ENCODE measurements at places on chromosomes 5 and 9.

GRCh38 chr5:41503310-41503709 lies 7.1 kb downstream of the PLCXD3 start:
- DNase-seq = no peak

- DNase-seq = no peak
These were observed 267.3 kb downstream of the COX7C start for GRCh38 chr5:86885011-86885410.

GRCh38 chr9:81292056-81292805 lies 397.1 kb downstream of the TLE1 start:
- no peak for DNase-seq

- no peak for DNase-seq
These were observed 8.4 kb downstream of the RPS14 start for GRCh38 chr5:150440948-150441812.

DNA sequence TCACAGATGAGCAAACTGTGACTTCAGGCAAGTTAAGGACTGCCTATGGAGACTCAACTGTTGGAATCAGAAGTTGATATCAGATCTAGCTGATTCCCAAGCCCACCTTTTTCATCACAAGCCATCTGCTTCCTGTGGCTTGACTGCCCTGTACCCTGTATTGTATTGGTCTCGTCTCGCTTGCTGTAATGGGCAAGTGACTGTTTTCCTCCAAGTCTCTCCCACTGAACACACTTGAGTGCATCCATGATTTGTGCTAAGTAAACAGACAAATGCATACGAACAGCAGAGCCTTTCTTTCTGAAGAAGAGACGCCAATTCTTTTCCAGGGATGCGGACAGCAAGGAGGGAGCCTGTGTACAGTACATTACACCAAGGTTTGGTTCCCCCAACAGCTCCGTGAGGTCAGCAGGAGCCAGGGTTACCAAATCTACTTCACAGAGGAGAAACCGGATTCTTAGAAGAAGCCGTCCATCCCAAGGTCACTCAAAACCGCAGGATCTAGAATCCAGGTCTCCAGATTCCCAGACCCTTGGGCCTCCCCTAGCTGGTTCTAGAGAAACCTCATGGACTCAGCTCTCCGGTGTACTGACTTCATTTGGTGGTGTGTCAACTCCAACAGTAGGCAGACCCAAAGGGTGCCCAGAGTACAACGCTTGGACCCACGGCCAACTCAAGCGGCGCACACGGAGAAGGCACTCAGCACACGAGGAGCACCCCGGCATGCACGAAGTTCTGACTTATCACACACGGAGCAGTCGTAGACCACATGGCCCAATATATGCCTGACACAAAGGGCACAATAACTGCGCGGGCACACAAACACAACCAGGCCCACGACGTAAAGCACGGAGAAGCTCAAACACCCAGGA lies 1.1 kb downstream of the BAG1 start:
- no peak for DNase-seq

- DNase-seq = no peak
These were observed 181.9 kb downstream of the ZNF462 start for GRCh38 chr9:107044872-107045271.

DNA sequence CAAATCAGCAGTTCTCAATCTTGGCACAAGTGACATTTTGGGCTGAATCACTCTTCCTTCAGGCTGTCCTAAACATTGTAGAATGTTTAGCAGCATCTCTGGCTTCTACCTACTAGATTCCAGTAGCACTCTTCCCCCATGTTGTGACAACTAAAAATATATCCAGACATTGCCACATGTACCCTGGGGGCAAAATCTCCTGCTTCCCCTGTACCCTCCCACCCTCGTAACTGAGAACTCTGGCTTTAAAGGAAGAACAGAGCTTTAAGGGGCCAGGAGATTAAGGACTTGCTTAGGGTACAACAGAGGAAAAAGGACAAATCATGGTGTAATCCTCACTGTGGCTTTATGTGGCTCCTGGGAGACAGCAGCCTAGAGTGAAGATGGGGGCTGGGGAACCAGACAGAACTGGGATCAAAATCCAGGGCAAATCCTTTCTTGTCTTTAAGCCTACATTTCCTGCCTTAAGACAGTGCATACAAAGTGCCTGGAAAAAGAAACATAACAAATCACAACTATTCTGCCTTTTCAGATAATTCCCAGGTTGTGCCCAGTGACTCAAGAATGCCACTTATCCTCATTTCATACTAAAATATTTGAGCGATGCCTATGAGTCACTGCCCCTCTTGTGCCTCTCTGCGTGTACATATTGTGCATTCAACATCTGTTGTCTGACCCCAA lies 109.3 kb downstream of the DAPK1 start:
- no peak for DNase-seq

DNA sequence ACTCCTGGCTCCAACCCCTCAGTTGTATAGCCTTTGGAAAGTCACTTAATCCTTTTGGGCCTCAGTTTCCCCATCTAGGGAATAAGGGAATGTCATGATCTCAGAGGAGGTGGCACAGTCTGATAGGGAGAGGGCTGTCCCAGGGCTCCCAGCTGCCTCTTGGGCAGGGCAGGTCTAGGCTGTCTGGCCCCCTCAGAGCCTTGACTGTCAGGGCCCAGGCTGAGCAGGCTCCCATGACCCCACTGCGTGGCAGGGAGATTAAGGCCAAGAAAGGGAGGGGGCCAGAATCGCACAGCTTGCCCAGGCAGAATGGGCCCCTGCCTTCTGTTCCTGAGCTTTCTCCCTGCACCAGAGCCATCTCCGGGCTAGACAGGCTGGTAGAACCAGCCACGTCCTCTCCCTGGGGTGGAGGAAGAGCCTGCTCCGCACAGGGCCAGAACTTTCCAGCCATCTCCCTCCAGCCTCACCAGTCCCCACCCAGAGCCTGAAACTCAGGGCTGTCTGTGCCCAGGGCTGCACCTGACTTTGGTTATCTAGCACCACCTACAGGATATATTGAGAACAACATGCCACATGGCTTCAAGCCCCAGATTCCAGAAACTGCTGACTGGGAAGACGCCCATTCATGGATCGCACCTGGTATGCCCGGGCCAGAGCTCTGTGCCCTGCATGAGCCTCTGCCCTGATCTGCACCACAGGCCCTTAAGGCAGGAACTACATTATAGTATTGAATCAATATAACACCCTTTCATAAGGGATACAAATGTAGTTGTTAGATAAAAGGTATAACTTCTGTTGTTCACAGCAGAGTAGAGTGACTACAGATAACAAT lies 32.1 kb downstream of the NAIF1 start:
- peak; percentile 40 for DNase-seq

DNA sequence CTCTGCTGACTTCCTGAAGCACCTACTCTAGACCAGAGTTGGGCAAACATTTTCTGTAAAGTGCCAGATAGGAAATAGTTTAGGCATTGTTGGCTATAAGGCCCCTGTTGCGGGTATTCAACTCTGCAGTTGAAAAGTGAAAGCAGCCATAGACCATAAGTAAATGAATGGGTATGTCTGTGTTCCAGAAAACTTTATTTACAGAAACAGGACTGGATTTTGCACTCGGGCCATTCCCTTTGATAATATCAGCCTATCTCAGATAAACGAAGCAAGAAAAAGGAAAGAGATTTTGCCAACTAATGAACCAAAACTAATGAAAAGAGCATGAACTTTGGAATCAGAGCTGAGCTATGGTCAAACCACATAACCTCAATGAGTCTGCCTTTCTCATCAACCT lies 184.4 kb downstream of the SAXO1 start:
- no peak for DNase-seq

- no peak for DNase-seq
These were observed 89.1 kb upstream of the FBXW11 start for GRCh38 chr5:172095368-172096206.

GRCh38 chr9:88988796-88989641 lies 2.2 kb upstream of the S1PR3 start:
- DNase-seq = no peak

- DNase-seq = no peak
These were observed 118.6 kb downstream of the VAV2 start for GRCh38 chr9:133873461-133873891.

GRCh38 chr5:149603210-149603609 lies 21.9 kb downstream of the ARHGEF37 start:
- DNase-seq = no peak

- DNase-seq = no peak
These were observed 2.6 kb upstream of the CCL27 start for GRCh38 chr9:34665067-34665380.

- no peak for DNase-seq
These were observed 7.1 kb downstream of the RAPGEF1 start for GRCh38 chr9:131732636-131733289.

DNA sequence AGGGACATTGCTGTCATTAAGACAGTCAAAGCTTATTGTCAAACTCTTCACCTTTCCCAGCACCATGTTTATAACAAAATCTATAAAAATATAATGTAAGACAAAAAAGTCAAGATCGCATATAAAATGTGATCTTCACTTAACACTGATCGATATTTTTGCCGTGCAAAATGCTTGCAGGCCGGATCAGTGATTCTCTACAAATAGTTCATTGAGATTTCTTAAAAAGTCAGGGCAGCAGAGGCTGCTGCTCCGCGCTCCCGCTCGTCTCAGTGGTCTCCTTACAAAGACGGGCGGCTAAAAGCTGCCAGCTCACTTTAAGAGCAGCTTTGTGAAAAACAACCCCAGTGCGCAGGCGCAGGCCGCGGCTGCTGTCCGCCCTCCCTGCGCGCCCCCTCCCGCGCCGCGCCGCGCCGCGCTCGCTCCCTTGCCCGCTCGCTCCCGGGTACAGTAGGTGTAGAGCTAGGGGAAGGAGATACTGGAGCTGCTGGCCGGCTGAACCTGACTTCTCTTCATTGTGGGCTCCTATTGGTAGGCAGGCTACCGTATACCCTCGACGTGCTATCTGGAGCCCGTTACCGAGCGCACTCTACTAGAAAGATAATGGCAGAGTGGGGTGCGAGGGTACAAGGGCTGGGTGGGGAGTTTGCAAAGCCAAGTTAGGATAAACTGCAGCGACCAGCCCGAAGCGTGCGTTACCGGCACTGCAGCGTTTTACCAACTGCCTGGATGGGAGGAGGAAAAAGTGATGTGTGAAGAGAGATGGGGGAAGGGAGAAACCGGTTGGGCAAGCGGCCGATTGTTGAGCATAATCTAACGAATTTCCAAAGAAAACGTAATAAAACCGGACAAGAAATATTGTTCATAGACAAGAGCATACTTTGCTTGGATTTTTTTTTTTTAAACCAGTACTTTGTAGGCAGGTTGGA lies at the start of gene ARRDC3:
Gene ARRDC3, minus strand, starts transcription at position 291 of the 929 bp plus-strand sequence. Its CDS starts 225 bp downstream, at position 66.
- peak; percentile 89 for DNase-seq

DNA sequence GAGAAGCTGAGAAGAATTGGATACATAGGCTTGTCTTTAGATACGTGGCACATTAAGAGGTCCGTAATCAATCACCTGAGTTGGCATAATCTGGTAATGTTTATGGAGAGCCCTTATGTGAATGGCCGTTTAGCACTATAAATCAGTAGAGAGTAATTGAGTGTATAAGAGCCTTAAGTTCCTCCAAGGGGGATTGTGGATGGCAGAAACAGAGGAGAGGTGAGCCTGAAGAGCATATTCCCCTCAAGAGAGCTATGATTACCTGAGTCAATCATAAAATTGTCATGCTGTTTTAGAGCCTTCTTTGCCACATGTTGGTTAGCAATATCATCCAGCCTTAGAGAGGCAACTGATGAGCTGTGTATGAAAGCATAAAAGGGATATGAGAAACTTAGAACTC lies 58.8 kb downstream of the FOCAD start:
- DNase-seq = no peak

DNA sequence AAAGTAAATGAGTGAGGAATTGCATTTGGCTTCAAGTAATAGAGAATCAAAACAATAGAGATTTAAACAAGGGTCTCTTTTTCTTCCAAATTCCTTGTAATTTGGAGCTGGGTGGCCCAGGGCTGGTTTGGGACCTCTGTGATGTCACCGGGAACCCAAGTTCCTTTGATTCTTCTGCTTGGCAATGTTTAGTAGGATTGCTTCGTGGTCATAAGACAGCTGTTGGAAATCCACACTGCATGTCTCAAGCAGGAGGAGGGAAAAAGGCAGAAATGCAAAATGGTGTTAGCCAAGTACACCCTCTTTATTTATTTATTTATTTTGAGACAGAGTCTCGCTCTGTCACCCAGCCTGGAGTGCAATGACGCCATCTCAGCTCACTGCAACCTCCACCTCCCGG lies 72.6 kb upstream of the IL12B start:
- no peak for DNase-seq

DNA sequence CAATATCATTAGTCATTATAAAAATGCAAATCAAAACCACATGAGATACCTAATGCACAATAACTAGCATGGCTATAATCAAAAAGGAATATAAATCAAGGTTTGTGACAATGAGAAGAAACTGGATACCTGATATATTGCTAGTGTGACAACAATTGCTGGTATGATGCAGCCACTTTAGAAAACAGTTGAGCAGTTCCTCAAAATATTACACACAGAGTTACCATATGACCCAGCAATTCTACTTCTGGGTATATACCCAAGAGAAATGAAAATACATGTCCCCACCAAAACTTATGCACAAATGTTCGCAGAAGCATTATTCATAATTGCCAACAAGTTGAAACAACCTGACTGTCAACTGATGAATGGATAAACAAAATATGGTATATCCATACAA lies 339.7 kb upstream of the POU5F2 start:
- DNase-seq = no peak

DNA sequence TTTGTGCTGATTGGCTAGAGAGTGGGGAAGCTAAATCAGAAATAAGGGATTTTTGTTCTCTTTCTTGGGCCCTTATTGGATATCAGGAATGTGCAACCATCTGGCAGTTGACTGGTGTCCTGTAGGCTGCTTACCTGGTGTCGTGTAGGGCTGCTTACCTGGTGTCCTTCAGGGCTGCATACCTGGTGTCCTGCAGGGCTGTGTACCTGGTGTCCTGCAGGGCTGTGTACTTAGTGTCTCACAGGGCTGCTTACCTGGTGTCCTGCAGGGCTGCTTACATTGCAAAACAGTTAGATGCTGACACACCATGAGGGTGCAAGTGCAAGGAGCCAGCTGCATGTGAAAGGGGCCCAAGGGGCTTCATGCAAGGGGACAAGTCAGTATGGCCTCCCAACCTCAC lies 249.3 kb downstream of the ICE1 start:
- DNase-seq = no peak

- no peak for DNase-seq
These were observed 3.5 kb downstream of the PHF19 start for GRCh38 chr9:120873512-120873911.

GRCh38 chr5:76735762-76736545 lies 20.0 kb downstream of the F2R start:
- DNase-seq = no peak

- DNase-seq = no peak
These were observed 18.6 kb upstream of the IFNB1 start for GRCh38 chr9:21096172-21096900.

DNA sequence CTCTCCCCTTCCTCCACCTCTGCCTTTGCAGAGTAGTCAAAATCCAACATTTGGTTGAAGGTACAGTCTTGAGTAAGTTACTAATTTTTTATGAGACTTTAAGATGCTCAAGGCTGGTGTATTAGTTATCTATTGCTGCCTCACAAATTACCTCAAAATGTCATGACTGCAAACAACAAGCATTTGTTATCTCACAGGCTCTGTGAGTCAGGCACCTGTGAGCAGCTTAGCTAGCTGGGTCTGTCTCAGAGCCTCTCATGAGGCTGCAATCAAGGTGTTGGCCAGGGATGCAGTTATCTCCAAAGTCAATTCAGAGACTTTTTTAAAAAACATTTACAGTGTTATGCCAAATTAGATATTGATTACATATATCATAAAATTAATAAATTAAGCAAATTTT lies 371.3 kb upstream of the RGMB start:
- no peak for DNase-seq

Measured in stimulated activated CD4-positive, alpha-beta T cell treated with anti-CD3 and anti-CD28 coated beads, Interleukin-12 subunit alpha, Interleukin-12 subunit beta, amount 100 ng/mL, for 24 hours (primary cell).